ENCODE measurements at places on chromosomes 6 and 20.

- H3K27ac ChIP-seq = no peak overlapping the region
- no peaks in the 10 kb centered on the region for H3K36me3 ChIP-seq
- no peaks in the 10 kb centered on the region for H3K27me3 ChIP-seq
- no peak overlapping the region for H3K4me3 ChIP-seq
Measured at GRCh38 chr6:53439556-53439955, 90.8 kb upstream of the ELOVL5 start.

DNA sequence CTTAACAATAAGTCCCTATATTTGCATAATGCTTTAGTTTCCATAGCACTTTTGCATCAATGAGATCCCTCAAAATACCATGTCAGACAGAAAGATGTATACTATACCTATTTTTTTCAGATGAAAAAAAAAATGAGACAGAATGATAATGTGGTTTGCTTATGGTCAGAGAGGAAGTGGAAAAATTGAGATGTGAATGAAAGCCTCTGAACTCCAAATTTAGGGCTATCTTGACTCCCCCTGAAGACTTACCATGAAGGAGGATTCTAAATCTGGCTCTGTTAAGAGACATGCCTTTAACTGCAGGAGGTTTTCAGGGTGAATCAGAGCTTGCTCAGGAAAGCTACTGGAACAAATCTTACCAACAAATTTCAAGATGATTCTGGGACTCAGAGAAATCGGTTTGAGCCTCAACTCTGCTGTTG is 176.2 kb downstream of the ISM1 start:
- no peak overlapping the region for H3K4me3 ChIP-seq
- no peaks in the 10 kb centered on the region for H3K27me3 ChIP-seq
- no peaks in the 10 kb centered on the region for H3K36me3 ChIP-seq
- no peak overlapping the region for H3K27ac ChIP-seq

GRCh38 chr20:22462975-22463914 is 121.1 kb downstream of the FOXA2 start:
- H3K4me1 ChIP-seq = no peaks in the 10 kb centered on the region
- H3K4me3 ChIP-seq = no peak overlapping the region
- no peak overlapping the region for H3K27ac ChIP-seq
- no peak for DNase-seq
- H3K36me3 ChIP-seq = no peaks in the 10 kb centered on the region

GRCh38 chr6:128412680-128413079 is 107.7 kb downstream of the PTPRK start:
- H3K27ac ChIP-seq = no peak overlapping the region
- no peak overlapping the region for H3K4me3 ChIP-seq
- no peak for DNase-seq
- H3K36me3 ChIP-seq = no peaks in the 10 kb centered on the region
- H3K4me1 ChIP-seq = no peaks in the 10 kb centered on the region

- no peak overlapping the region for H3K4me3 ChIP-seq
- H3K4me1 ChIP-seq = no peaks in the 10 kb centered on the region
- H3K27ac ChIP-seq = no peak overlapping the region
- no peak for DNase-seq
Measured at GRCh38 chr6:117761610-117762009, 86.3 kb downstream of the NUS1 start.

DNA sequence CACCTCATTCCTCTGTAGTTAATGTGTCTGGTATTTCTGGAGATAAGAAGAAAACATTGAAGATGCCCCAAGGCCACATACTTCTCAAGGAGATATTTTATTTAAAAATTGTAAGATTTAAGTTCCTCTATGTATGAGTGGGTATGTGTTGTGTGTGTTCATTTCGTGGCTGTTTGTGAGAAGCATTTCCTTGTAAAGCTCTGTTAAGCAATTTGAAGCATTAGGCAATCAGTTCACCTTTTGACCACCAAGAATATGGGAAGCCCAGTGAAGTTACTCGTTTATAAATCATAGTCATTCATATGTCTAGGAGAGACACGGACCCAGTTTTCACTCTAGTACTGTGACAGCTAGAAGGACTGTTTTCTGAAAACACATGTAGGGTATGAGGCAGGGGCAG is 717.6 kb upstream of the MAP3K7 start:
- no peaks in the 10 kb centered on the region for H3K4me1 ChIP-seq
- H3K36me3 ChIP-seq = no peaks in the 10 kb centered on the region
- H3K27me3 ChIP-seq = no peaks in the 10 kb centered on the region
- no peak overlapping the region for H3K4me3 ChIP-seq
- no peak overlapping the region for H3K27ac ChIP-seq

GRCh38 chr6:11495565-11496145 is 41.9 kb upstream of the TMEM170B start:
- H3K36me3 ChIP-seq = no peaks in the 10 kb centered on the region
- DNase-seq = no peak
- no peak overlapping the region for H3K27ac ChIP-seq
- no peak overlapping the region for H3K4me3 ChIP-seq
- no peaks in the 10 kb centered on the region for H3K4me1 ChIP-seq
- no peaks in the 10 kb centered on the region for H3K27me3 ChIP-seq

- no peaks in the 10 kb centered on the region for H3K4me1 ChIP-seq
- DNase-seq = no peak
- no peaks in the 10 kb centered on the region for H3K27me3 ChIP-seq
- no peaks in the 10 kb centered on the region for H3K36me3 ChIP-seq
Measured at GRCh38 chr6:14316651-14317386, 199.2 kb downstream of the CD83 start.

DNA sequence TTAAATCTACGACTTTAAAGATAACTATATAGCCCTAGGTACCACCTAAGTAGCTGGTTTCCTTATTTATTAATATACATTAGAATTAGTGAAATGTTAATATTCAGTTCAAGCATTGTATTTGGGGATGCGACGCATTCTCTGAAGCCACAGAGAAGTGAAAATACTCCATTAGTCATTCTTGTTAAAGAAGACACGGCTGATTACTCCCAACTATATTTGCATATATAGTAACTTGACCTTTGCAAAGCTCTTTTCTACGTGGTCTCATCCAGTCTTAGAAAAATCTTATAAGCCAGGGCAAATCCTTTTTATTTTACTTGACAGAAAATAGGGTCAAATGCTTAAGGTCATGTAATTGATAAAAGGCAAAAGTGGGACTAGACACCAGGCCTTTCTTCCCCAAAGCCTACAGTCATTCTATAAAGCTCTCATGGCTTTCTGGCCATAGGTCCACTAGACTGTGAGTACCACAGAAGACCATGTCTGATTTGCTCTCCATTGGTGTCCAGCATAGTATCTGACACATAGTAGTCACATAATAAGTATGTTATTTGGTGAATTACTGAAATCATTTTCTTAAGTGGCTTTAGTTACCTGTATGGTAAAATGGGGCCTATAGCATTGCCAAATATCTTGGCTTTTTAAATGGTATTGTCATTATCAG is 11.3 kb downstream of the ZHX3 start:
- H3K4me1 ChIP-seq = no peaks in the 10 kb centered on the region
- no peak for DNase-seq
- no peaks in the 10 kb centered on the region for H3K36me3 ChIP-seq

DNA sequence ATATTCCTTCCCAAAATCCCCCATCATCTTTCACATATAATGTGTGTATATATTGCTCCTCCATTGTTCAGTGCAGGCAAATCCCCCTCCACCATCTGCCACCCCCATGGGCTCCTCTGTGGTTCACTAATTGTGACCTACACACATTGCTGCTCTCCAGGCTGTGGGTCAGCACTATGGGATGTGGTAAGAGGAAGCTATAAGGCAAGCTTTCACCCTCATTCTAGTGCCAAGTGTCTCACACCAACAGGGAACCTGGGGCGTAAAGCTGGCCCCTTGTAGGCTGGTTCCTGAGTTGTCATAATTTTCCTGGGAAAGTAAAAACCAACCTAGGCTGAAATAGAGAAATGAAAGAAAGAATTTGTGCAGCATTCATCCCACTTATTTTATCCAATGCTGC is 16.8 kb downstream of the FKBP1A start:
- no peak for DNase-seq
- no peaks in the 10 kb centered on the region for H3K4me1 ChIP-seq
- no peak overlapping the region for H3K4me3 ChIP-seq
- no peak overlapping the region for H3K27ac ChIP-seq
- H3K36me3 ChIP-seq = no peaks in the 10 kb centered on the region
- H3K27me3 ChIP-seq = no peaks in the 10 kb centered on the region

DNA sequence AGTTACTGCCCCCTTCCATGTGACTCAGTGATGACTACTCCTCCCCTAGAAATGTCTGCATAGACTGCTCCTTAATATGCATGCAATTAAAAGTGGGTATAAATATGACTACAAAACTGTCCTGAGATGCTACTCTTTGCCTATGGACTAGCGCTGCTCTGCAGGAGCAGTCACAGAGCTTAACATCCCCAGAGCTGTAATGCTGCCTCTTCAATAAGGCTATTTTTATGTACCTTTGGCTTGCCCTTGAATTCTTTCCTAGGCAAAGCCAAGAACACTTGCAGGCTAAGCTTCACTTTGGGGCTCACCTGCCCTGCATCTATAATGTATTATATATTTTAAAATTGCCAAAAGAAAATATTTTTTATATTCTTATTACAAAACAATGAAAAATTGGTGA is 299.1 kb downstream of the CLVS2 start:
- no peak overlapping the region for H3K27ac ChIP-seq
- H3K4me3 ChIP-seq = no peak overlapping the region
- no peak for DNase-seq
- H3K36me3 ChIP-seq = no peaks in the 10 kb centered on the region

DNA sequence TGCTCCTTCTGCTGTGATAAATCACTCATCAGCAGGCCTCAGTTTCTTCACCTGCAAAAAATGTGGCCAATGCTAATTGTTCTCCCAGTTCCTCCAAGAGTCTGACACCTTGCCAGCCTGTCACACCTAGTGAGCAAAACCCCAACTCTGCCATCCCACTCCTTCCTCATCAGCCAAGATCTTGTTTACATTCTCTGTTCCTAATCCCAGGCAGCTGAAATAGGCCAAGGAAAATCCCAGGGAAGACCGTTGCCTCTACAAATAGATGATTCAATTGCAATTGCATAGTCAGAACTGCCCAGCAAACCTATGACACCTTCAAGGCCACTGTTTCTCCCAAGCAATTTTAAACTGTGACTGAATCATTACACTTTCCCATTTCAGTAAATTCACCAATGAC is 78.7 kb downstream of the GMDS start:
- H3K4me1 ChIP-seq = peaks cover 2% of the 10 kb centered on the region
- no peaks in the 10 kb centered on the region for H3K36me3 ChIP-seq
- peak overlapping the region; percentile 10 for H3K27ac ChIP-seq
- no peaks in the 10 kb centered on the region for H3K27me3 ChIP-seq

- DNase-seq = no peak
- H3K27ac ChIP-seq = no peak overlapping the region
- no peak overlapping the region for H3K4me3 ChIP-seq
- H3K36me3 ChIP-seq = no peaks in the 10 kb centered on the region
- H3K4me1 ChIP-seq = no peaks in the 10 kb centered on the region
Measured at GRCh38 chr6:88548891-88549505, 382.9 kb upstream of the CNR1 start.

DNA sequence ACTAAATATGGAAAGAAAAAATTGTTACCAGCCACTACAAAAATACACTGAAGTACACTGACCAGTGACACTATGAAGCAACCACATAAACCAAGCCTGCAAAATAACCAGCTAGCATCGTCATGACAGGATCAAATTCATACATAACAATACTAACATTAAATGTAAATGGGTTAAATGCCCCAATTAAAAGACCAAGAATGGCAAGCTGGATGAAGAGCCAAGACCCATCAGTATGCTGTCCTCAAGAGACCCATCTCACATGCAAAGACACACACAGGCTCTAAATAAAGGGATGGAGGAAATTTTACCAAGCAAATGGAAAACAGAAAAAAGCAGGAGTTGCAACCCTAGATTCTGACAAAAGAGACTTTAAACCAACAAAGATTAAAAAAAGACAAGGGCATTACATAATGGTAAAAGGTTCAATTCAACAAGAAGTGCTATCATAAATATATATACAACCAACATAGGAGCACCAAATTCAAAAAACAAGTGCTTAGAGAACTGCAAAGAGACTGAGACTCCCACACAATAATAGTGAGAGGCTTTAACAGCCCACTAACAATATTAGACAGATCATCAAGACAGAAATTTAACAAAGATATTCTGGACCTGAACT is 104.8 kb downstream of the HACE1 start:
- H3K36me3 ChIP-seq = no peaks in the 10 kb centered on the region
- H3K4me3 ChIP-seq = no peak overlapping the region
- DNase-seq = no peak
- H3K4me1 ChIP-seq = no peaks in the 10 kb centered on the region

DNA sequence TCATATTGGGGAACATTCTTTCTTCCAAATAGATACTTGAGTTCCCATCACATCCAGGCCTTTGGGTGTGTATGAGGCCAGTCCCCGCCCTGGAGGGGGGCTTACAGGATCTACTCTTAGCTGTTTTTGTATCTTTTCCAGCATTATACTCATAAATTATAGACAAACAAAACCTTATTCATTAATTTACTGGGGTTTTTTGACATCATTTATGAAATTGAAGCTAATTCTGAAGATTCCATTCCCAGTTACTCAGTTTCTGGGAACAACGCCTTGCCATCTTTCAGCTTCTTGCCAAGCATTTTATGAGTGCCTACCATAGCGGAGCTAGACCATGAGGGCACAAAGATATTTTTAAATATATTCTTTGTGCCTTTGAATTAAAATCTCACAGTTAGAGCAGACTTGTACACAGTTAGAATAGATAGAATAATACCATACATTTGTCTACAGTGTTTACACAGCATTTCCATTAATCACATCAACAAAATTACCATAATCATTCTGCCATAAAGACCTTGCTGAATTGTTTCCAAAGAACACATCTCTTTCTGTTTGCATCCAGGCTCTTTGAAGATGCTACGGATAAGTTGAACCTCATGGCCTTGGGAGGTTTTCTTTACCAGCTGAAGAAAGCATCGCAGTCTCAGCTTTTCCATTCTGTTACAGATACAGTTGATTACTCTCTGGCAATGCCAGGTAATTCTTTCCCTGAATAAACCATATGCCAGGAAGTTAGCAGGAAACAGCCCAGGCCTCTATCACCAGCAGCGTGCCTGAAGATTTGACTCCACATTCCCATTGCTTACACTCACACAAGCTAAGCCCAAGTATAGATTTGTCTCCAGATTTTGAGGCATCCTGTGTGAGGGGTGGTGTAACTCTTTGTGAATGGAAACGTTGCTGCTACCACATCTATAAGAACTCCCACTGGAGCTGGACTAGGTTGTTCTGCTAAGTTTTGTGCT is 75.4 kb upstream of the PBOV1 start:
- H3K27ac ChIP-seq = no peak overlapping the region
- DNase-seq = no peak
- no peak overlapping the region for H3K4me3 ChIP-seq

DNA sequence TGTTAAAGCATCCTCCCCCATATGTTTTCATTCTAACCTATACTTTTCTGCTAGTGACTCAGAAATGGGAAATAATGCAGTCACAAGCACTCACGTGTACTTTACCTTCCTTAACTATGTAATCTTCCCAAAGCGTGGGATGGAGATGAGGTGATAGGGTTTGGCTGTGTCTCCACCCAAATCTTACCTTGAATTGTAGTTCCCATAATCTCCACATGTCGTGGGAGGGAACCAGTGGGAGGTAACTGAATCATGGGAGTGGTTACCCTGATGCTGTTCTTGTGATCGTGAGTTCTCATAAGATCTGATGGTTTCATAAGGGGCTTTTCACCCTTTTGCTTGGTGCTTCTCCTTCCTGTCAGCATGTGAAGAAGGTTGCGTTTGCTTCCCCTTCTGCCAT is 35.4 kb downstream of the AGPAT4 start:
- no peaks in the 10 kb centered on the region for H3K36me3 ChIP-seq
- H3K4me1 ChIP-seq = no peaks in the 10 kb centered on the region
- no peak overlapping the region for H3K4me3 ChIP-seq
- DNase-seq = no peak
- no peak overlapping the region for H3K27ac ChIP-seq
- H3K27me3 ChIP-seq = no peaks in the 10 kb centered on the region

GRCh38 chr6:4125933-4126864 is 9.2 kb downstream of the ECI2 start:
- H3K4me1 ChIP-seq = no peaks in the 10 kb centered on the region
- H3K27me3 ChIP-seq = no peaks in the 10 kb centered on the region
- H3K36me3 ChIP-seq = no peaks in the 10 kb centered on the region
- H3K27ac ChIP-seq = no peak overlapping the region

All from aorta (tissue), 5 donors.